Type B pancreatic cell (in vitro differentiated cells): ENCODE measurements at places on chromosomes 4 and X.

DNA sequence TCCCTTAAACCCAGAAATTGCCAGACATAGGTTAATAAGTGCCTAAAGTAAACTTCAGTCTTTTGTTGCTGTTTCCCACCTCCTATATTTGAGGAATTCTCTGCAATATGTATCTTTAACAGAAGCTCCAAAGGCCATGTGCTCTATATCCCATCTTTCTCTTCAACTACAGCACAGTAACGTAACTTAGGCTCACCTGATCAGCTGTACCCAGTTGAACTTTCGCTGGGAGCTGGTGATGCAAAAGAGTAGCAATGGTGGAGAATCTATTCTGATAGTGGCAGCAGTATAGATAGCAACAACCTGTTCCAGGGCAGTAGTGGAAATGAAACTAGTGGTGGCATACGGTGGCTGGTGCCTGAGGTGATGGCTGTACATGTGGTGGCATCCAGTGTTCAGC is 33.2 kb upstream of the YTHDC1 start:
- no peak overlapping the region for H3K27ac ChIP-seq
- peaks cover 1% of the 10 kb centered on the region for H3K27me3 ChIP-seq
- H3K36me3 ChIP-seq: no peaks in the 10 kb centered on the region
- no peaks in the 10 kb centered on the region for H3K4me1 ChIP-seq

GRCh38 chrX:147537172-147537571 is 374.5 kb upstream of the FMR1 start:
- DNase-seq: no peak
- no peak overlapping the region for H3K27ac ChIP-seq
- no peaks in the 10 kb centered on the region for H3K4me1 ChIP-seq
- H3K36me3 ChIP-seq: no peaks in the 10 kb centered on the region
- H3K27me3 ChIP-seq: no peaks in the 10 kb centered on the region

DNA sequence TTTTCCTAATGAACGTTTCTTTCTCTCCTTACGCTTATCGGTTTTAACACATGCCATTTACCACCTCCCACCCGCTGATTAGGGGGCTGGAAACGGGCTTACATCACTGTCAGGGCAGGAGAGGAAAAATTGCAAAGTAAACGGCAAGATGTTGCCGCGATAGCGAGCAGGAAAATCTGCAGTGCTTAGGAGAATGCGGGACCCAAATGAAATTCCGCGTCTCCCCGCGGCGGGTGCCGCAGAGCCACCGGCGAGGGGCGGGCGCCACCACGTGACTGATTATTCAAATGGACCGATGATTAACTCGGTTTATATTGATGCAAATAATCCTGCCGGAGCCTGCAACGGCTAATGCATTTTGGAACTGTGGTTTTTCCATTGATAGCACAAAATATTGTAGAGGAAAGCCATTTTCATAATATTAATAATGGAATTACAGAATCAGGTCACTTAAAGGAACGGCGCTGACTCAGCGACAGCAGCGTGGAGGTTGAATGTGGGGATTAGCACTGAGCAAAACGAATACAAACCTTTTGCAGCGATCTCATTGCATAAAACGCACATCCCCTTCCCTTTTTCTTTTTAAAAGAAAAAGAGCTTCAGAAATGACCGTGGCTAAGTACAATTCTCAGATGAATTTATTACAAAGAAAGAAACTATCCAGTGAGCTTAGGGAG is 224.2 kb downstream of the STIM2 start:
- DNase-seq: peak; percentile 57
- peak overlapping the region; percentile 65 for H3K4me3 ChIP-seq
- H3K27me3 ChIP-seq: peaks cover 69% of the 10 kb centered on the region
- no peaks in the 10 kb centered on the region for H3K36me3 ChIP-seq
- peaks cover 10% of the 10 kb centered on the region for H3K4me1 ChIP-seq

DNA sequence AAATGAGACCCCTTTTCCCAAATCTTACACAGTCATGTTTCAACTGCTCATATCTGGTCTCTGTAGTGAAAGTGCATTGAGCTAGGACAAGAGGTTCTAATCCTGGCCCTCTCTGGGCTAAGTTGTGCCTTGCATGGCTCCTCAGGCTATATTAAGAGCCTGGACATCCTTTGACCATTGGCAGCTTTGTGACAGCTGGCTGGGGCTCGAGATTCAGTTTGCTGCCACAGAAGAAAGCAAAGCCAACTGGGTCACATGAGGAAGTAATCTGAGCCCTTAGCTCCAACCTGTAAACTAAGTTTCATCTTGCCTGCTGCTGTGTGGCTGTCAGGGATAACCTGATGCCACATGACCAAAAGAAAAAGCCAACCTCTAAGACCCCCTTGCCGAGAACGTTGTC is 51.8 kb upstream of the JADE1 start:
- no peaks in the 10 kb centered on the region for H3K36me3 ChIP-seq
- no peak for DNase-seq
- peaks cover 12% of the 10 kb centered on the region for H3K4me1 ChIP-seq

- peak overlapping the region; percentile 99 for H3K27ac ChIP-seq
- H3K36me3 ChIP-seq: peaks cover 5% of the 10 kb centered on the region
- H3K27me3 ChIP-seq: peaks cover 3% of the 10 kb centered on the region
- peak overlapping the region; percentile 93 for H3K4me3 ChIP-seq
- no peak for DNase-seq
These were observed 2.8 kb downstream of the STAG2 start for GRCh38 chrX:123964156-123964834.
